Heart right ventricle (tissue), 16 donors: ENCODE measurements at places on chromosomes 13 and 19. TPM values are rescaled to one million over a fixed set of nuclear protein-coding genes. Genes with fewer than 3 reads are reported as not detected.

The SHFL gene
- total RNA-seq, result 18.9 TPM

The KLK14 gene
- not detected for total RNA-seq

The GSX1 gene
- total RNA-seq, result not detected

The ZNF578 gene
- 2.0 TPM for total RNA-seq

The ZNF83 gene
- 15.9 TPM for total RNA-seq

DNA sequence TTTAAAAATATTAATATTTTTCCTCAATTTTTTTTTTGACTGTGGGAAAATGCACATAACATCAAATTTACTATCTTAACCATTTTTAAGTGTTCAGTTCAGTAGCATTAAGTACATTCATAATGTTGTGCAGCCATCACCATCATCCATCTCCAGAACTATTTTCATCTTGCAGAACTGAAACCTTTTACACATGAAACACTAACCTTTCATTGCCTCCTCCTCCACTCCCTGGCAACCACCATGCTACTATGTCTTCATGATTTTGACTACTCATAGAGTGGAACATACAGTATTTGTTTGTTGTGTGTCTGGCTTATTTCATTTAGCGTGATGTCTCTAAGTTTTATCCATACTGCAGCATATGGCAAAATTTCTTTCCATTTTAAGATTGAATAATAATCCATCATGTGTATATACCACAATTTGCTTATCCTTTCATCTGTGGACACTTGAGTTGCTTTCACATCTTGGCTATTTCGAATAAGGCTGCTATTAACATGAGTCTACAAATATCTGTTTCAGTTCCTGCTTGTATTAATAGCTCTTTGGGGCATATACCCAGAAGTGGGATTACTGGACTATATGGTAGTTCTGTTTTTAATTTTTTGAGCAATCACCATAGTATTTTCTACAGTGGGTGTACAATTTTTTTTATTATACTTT is 376.4 kb downstream of the MTUS2 start:
- DNase-seq, result no peak

GRCh38 chr13:50224534-50224933 is 209.3 kb downstream of the KCNRG start:
- no peak for DNase-seq

DNA sequence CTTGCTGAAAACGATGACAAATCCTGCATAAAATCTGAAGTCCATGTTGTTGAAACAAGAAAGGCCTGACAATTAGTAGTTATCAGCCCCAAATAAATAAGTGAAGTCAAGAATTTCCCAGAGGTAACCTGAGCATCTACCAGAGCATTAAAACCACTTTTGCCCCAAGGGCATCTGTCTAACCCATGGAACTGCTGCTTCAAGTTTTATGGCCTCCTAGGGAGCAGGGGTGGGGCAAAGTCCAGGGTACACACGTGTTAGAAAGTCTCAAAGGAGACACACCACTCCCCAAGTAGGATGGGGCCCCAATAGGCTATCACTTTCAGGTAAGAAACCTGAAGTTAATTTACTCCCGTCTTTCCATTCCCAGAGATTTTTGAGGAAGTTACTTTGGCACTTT is 81.1 kb downstream of the CACNA1A start:
- no peak for DNase-seq

- peak; percentile 4 for DNase-seq
Observed at GRCh38 chr13:113036401-113036800, 67.4 kb downstream of the MCF2L start.

DNA sequence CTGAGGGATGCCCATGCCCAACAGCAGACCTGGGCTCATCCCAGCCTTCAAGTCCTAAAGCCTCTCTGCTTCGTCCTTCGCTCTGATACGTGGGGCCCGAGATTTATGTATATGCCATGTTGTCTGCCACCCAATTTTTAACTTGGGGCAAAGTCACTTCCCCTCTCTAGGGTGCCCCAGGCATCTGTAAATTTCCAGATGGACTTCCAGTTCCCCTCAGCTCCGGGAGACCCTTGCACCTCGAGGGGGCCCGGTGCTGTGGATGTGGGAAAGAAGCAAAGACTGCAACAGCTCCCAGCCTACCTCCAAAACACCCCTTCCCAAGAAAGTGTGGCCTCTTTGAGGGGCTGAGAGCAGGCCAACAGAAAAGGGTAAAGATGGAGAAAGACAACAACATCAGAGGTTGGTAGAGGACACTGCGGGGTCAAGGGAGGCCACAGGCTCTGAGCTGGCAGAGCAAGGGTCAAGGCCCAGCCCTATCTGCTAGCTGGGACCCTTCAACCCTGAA is 97.4 kb downstream of the STK24 start:
- no peak for DNase-seq

DNA sequence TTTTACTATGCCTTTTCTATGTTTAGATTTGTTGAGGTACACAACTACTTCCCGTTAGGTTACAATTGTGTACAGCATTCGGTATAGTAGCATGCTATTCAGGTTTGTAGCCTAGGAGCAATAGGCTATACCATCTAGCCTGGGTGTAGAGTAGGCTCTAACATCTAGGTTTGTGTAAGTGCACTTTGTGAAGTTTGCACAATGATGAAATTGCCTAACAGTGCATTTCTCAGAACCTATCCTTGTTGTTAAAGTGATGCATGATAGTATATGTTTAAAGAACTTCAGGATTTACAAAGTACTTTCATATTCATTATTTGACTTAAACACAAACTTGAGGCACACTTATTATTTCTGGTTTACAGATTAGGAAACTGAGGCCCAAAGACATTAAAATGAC is 11.5 kb upstream of the SERPINE3 start:
- DNase-seq, result no peak

DNA sequence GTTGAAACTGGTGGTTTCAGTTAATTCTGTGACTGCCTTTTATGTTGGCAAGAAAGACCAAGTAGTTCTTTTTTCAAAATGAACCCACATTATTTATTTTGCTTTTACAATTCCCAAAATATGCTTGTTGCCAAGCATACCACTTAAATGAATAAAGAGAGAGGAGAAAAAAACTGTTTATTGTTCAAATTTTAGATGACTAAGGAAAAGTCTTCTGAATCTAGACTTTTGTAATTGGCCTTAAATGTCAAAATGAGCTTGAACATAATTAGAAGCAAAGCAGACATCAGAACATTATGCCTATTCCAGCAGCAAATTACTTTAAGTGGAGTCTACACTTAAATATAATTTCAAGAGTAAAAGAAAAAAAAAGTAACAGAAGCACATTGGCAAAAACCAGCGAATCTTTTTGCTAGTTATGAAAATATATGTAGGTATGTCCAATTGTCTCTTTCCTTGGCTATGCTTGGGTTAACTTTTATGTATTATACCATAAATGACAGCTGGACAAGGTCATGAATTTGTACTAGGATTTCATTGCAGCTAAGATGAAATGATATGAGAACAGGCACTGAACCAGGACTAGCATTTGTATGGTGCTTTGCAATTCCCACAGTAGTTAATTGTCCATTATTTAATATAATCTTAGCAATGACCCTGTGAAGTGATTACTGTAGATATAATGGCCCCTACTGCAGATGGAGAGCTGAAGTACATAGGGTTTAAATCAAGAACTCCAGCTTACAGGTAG is 211.9 kb downstream of the NALCN start:
- no peak for DNase-seq

DNA sequence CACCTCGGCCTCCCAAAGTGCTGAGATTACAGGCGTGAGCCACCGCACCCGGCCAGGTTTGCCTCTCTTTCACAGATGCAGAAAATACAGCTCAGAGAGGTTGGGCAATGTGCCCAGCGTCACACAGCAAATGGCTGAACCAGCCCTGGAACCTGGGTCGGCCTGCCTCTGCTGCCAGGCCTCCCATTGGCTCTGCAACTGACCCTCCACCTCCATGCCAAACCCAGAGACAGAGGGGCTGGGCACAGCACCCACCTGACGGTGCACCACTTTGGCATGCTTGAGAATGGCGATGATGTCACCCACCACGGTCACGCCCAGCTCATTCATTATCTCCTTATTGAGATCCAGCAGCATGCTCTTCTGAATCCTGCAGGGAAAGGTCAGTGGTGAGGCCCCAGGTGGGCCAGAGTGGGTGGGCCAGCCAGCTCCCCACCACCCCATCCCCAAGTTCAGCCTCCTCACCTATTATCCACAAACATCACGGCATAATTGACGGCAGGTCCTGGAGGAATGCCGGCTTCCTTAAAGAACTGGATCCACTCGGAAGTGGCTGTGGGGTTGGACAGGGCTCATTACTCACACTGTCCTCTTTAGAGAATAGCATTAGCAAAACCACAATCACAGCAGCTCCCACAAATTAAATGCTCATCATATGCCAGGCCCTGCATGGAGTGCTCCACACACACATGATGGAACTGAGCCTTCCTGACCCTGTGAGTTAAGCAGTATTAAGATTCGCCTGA is 12.2 kb downstream of the C19orf47 start:
- DNase-seq, result no peak

- no peak for DNase-seq
Observed at GRCh38 chr13:103812971-103813370, 746.8 kb upstream of the SLC10A2 start.

GRCh38 chr13:55660851-55661250 is 1479.9 kb upstream of the PRR20A start:
- no peak for DNase-seq

GRCh38 chr19:13869281-13869680 is 7.7 kb upstream of the NANOS3 start:
- DNase-seq, result no peak

DNA sequence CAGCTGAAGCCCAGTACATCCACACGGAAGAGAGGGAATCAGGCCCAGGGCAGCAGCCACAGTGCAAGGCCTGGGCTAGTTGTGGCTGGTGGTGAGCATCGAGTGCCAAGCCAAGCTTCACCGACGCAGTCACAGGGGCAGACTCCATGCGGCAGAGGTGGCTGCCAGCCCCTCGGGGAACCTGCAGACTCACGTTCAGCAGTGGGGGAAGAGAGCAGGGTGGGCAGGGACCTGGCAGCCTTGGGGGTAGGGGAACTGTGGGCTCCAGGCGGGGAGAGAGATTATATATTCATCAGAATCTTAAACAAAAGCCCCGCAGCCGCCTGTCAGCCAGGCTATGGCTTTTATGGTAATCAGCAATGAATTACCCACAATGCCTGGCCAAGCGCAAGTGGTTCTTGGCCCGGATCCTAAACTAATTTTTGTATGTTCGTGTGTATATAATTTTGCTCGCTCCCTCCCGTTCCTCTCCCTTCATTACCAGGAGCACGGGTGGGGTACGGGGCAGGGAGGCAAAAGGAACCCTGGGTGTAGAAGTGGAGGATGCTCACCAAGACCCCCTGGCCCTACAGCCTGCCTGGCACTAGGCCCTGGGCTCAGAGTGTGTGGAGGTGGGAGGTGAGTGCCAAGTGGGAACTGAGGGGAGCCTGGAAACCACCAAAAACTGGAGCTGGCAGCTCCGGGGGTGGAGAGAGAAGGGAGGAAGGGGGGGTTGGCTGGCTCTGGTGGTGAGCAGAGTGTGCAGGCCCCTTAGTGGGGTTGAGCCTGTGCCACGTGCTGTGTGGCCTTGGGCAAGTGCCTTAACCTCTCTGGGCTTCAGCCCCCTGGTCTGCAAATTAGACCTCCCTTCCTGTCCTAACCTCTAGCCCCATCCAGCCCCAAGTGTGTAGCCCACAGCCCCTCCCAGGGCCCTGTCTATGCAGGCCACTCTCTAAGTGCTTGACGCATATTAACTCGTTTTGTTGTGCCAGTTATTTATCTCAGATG is 31.9 kb downstream of the PTPRS start:
- DNase-seq, result peak; percentile 54

GRCh38 chr13:111051041-111051725 is 63.9 kb upstream of the ARHGEF7 start:
- no peak for DNase-seq

GRCh38 chr13:18232298-18232993 is 949.2 kb downstream of the TUBA3C start:
- no peak for DNase-seq

GRCh38 chr13:43088093-43088511 is 64.7 kb downstream of the DNAJC15 start:
- no peak for DNase-seq

GRCh38 chr13:79660361-79660760 is 179.4 kb downstream of the NDFIP2 start:
- no peak for DNase-seq

GRCh38 chr13:22061371-22061805 is 390.5 kb downstream of the FGF9 start:
- DNase-seq, result no peak

DNA sequence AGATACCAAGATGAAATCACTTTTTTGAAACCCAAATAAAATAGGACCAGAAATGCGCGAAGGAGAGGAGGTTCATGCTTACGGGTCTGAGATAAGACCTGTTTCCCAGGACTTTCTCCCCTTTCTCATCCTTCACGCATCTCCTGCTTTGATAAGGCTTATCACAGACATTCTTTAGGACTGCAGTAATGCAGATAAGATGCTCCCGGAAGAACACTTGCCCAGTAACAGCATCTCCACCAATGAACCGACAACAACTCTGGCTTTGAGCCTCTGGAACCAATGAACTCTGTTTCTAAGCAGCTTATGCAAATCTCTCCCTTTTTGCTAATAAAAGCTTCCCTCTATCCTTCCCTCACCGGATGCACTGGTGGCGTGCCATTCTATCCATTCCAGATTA is 783.4 kb upstream of the ARGLU1 start:
- no peak for DNase-seq

DNA sequence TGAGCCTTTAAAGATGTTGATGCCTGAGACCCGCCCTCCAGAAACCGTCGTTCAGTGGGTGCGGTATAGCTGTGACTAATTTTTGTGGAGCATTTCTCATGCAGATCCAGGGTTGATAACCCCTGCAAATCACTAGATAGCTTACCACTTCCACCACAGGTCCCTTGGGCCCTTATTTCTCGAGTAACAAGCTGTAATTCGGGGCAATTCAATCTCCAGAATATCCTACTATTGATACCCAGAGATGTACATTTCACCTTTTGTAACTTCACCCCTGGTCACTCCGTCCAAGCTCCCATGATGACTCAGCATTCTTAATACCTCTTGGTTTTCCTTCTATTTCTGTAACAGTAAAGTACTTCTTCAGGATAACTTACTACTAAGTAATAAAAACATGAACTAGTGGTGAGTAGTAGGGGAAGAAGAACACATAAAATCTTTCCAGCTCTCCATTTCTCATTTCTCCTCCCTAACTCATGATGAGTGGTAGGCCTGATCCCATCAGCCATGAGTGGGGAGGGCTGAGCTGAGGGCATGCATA is 71.9 kb upstream of the UBL3 start:
- DNase-seq, result no peak

- no peak for DNase-seq
Observed at GRCh38 chr19:307793-308420, 16.7 kb upstream of the PLPP2 start.

DNA sequence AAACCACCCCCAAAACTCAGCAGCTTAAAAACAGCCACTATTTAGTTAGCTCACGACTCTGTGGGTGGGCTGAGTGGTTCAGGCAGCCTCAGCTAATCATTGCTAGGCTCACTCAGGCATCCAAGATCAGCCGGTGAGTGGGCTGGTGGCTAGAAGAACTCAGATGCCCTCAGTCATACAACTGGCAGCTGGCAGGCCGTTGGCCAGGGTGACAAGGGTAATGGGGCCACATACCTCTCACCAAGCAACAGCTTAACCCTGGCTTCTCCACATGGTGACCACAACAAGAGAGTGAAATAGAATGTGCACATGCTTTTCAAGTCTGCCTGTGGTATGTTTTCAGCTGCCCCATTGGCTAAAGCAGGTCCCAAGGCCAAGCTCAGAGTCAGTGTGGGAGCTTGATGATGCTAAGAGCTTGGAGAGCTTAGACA is 435.4 kb upstream of the TSHZ3 start:
- DNase-seq, result no peak

GRCh38 chr19:53088091-53088490 is 15.1 kb downstream of the ZNF160 start:
- DNase-seq, result no peak

GRCh38 chr13:93473441-93474270 is 247.0 kb downstream of the GPC6 start:
- DNase-seq, result no peak
